Glutamatergic neuron (in vitro differentiated cells): ENCODE measurements at places on chromosomes 7 and 10.

- no peak for DNase-seq
These were observed 539.8 kb upstream of the CELF2 start for GRCh38 chr10:10477844-10478243.

GRCh38 chr10:119138346-119139306 is 26.9 kb downstream of the SFXN4 start:
- no peak for DNase-seq

GRCh38 chr10:99983280-99983988 is 26.3 kb downstream of the DNMBP start:
- DNase-seq, result peak; percentile 68

- DNase-seq, result no peak
These were observed 86.5 kb upstream of the TMEM72 start for GRCh38 chr10:44824607-44825006.
